Brain (organoid and tissue), 16 donors: ENCODE measurements at places on chromosomes 7 and 10. TPM values are rescaled to one million over a fixed set of nuclear protein-coding genes. Genes with fewer than 3 reads are reported as not detected.

PIP gene
- polyA plus RNA-seq, result not detected

GPR26 gene
- 0.59 TPM for polyA plus RNA-seq

ENKUR gene
- 1.6 TPM for polyA plus RNA-seq

DNA sequence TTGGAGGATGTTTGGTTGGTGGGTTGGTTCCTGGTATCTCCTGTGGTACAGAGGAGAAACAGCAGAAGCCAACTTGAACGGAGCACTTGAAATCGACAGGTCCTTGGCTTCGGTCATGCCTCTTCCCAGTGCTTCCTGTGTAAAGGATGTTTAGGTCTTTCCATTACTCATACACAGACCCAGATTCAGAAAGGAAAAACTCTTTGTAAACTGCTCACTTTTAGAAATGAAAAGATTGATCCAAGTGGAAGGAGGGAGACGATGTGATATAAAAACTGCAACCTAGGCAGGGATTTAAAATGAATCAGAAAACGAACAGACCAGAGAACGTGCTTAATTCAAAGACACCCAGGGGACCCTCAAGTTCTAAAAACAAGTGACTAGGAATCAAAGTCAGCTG, 338.4 kb downstream of the GALNT17 start:
- DNase-seq, result no peak
